ENCODE measurements at places on chromosomes 6 and 20.

GRCh38 chr6:43246301-43247113 is 3.2 kb downstream of the TTBK1 start:
- no peak for DNase-seq

- DNase-seq: no peak
Observed at GRCh38 chr6:2502096-2502997, 248.4 kb downstream of the MYLK4 start.

DNA sequence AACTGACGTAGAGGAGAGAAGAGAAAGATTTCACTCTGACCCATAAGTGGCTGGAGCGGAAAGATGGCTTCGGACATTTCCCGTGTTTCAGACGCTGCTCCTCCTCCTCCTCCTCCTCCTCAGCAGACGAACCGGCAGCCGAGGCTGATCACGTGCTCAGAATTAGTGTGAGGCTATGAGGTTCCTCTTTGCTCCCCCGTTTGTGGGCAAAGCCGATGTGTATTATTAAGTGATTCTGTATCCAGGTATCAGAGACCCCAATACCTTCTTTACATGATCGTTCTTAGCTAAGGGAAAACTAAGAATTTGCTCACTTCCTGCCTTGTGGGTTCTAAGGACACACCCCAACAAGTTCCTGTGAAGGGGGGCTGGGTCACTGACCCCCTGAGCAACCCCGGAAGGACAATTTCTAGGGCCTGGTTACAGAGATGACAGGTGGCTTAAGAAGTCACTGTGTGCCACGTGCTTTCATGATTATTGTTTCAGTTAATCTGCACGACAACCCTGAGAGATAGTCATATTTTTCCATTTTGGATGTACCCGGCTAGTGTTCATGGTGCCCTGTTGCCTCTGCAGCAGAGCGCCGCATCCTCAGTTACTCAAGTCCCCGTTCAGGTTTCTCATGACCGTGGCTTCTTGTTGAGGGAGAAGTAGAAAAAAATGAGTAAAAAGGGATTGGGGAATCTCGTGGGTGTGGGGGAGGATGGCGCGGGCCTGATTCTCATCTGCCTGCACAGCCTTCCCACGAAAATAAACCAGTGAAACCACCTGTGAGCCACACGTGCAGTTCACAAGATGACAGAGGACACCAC is 671.8 kb downstream of the QKI start:
- no peak for DNase-seq

DNA sequence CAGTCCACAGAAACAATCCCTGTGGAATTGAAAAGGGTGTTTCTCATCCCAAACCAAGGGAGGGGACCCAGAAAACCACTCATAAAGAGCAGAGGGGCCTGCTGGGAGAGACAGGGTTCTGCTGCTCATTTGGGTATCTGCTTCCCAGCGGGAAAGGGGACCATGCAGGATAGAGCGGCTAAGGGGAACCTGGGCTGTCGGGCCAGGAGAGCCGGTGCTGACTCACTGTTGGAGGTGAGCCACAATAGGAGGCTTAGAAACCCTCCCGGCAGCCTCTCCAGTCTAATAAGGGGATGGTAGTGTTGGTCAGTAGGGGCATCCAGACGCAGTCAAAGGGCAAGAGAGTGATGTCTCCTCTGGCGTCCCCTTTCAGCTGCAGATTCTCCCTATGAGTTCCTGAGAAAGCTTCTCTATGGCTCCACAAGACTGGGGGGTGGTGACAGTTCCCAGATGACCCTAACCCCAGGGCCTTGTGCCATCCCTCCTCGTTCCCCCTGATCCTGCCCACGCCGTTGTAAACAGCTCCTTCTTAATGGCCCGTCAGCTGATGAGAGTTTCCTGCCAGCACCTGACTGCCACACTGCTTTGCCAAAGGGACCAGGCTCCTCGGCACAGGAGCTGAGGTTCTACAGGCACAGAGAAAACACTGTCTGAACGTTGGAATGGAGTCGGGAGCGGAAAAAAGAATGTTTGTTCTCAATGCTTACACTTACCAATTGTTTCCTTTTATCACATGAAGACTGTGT is 646.1 kb upstream of the DEFB115 start:
- DNase-seq: no peak

DNA sequence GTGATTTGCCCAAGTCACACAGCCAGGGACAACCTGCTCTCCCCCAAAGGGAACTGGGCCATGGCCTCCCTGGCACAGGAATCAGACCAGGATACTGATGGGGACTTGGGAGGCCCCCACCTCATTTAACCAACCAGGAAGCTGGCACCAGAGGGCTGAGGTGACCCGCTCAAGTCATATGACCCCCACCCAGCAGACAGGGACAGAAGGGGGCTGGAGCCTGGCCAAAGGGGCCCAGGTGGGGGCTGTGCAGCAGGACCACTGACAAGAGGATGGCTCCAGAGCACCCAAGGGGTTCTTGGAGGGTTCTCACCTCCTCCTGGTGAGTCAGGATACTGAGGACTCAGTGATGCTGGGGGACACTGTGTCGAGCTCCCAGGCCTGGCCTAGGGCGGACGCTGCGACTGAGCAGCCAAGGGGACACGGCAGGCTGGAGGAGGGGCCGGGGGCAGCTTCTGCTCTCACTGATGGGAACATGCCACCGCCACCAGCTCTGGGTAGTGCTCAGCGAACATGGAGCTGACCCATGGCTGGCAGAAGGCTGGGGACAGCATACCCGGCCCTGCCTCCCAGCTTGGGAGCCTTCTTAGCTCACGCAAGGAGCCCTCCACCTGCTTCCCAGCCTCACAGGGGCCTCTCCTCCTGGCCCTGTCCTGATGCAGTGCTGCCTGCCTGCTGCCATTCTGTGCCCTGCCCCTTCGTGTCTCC is 1.2 kb downstream of the CST7 start:
- DNase-seq: no peak

GRCh38 chr20:31875671-31876070 is 5.2 kb downstream of the TTLL9 start:
- DNase-seq: no peak

DNA sequence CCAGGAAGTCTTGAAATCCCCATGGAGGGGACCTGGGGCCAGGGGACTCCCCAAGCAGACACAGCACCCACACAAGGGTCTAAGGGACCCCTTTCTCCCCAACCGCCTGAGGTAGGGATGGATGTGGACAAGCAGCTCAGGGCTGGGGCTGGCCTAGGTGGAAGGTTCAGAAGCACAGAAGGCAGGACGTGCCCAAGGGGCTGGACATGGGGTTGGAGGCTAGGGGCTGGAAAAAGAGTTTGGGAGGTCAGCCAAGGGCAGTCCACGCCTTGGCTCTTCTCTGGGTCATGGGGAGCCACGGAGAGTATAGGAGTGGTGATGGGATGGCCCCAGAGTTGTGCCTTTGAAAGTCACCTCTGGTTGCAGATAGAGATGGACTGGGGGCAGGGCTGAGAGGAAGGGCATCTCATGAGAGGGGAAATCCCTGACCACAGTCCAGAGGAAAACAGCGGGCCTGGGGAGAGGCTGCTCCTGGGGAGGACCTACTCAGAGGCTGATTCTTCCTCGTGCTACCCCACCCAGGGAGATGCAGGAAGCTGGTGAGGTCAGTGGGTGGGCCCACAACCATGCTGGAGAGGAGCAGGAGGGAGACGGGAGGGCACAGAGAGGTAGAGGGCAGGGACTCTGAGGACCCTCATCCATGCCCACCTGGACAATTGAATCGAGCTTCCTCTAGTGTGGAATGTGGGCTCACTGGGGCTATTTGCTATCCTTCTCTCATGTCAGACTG is 2.5 kb upstream of the HSPA12B start:
- DNase-seq: no peak

DNA sequence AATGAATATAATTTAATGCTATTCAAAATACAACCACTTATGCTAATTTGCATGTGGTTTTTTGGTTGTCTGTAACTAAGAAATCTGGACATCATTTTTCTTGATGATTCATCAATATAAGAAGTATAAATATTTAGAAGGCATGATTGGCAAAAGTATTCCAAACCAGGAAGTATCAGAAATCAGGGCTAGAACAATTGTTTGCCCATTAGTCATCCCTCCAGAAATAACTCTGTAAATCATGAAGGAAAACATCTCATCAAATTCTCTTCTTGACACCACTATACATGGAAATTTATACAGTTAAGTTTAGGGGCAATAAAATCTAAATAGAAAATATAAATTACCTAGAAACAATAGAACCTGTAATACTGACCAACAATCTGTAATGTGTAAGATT is 554.7 kb upstream of the HS3ST5 start:
- no peak for DNase-seq

- no peak for DNase-seq
Observed at GRCh38 chr6:72922401-72922800, 300.5 kb downstream of the KCNQ5 start.

DNA sequence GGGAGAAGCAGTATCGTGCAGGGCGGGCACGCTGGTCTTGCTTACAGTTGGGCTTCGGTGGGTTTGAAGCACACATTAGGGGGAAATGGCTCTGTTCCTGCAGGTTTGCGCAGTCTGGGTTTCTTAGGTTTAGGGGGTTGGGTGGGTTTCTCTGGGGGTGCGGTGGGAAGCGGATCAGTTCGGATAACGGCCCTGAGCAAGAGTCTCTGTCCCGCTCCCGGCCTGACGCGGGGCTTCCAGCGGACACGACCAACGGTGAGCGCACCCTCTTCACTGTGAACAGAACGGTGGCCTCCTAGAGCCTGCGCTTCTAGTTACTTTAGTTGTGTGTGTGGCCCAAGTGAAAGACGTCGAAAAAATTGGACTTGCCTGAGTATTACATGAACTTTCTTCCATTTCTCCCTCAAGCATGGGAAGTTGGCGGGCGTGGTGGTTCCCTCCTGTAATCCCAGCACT is 635 bp upstream of the ELOVL2 start:
- DNase-seq: no peak

GRCh38 chr20:63381781-63382431 is 20.8 kb upstream of the CHRNA4 start:
- no peak for DNase-seq

- DNase-seq: no peak
Observed at GRCh38 chr20:18314786-18315406, 26.6 kb downstream of the ZNF133 start.

GRCh38 chr6:72248621-72249020 is 362.3 kb downstream of the RIMS1 start:
- no peak for DNase-seq

GRCh38 chr6:141848029-141848890 is 284.5 kb upstream of the GJE1 start:
- no peak for DNase-seq

DNA sequence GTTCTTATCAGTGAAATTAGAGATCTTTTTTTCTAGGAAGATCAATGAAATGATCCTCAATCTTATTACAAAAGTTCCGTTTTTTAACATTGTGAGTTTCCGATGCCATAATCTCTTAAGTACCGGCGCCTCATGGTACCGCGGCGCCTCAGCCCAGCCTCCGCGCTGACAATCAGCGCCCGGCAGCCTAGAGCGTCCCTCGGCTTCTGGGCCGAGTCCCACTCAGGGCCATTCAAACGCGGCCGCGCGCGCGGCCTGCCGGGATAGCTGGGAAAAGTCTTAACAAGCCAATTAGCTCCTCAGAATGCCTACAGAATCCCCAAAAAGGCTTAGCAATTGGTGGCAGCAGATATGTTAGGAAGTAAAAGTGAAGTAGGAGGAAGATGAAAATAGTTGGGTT is 204.8 kb downstream of the ADGB start:
- no peak for DNase-seq

- DNase-seq: no peak
Observed at GRCh38 chr6:137709424-137710236, 157.4 kb upstream of the TNFAIP3 start.

GRCh38 chr6:22546236-22546635 is 23.1 kb upstream of the HDGFL1 start:
- no peak for DNase-seq

DNA sequence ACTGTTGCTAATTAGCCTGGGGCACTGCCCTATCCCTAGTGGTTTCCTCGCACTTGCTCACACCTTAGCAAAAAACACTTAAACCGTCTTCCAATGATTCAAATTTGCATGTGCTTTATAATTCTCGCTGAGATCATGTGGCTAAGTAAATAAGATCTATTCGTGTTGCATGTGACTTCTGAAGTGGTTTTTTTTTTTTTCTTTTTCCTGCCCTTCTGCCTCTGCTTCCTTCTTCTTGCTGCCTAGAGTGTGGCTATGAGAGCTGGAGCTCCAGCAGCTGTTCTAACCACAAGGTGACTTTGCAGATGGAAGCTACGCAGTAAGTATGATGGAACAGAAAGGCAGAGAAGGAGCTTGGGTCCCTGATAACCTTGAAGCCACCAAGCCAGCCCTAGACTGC is 36.5 kb downstream of the SULF2 start:
- DNase-seq: no peak
